ENCODE measurements at places on chromosomes 13 and 19. TPM values are rescaled to one million over a fixed set of nuclear protein-coding genes. Genes with fewer than 3 reads are reported as not detected.
A peak's percentile ranks its signal among the peaks of the same experiment; 100 is the strongest.

DNA sequence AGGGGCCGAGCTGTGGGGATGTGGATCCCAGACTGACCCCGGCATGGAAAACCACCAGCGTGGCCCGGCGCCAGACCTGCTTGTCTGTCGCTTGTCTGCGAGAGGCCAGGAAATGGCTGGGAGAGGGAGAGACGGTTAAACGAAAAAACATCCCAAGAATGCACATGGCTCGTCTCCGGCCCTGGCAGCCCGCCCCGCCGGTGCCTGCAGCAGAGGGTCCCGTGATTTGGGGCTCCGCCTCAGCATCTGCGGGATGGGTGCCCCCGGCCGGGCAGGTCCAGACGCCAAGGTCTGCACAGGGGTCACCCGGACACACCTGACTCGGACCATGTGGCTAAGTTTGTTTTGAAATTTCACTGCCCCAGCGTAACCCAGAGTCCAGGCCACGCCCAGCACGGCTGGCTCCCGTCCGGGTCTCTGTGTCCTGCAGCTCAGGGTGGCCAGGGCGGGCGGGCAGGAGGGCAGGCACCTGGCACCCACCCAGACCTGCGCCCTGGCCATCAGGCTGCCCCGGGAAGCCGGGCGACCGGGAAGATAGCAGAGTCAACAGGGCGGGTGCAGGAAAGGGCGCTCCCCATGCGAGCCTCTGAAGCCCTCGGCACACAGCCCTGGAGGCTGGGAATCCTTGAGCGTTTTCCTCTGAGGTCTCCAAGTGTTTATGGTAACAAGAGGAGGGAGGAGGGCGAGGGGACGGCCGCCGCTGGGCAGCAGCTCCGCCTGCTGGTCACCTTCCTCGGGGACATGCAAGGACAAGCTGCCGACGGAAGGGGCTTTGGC is 103.2 kb downstream of the GADD45B start:
- H3K27me3 ChIP-seq: peaks cover 1% of the 10 kb centered on the region
- no peak overlapping the region for H3K27ac ChIP-seq
- peaks cover 3% of the 10 kb centered on the region for H3K36me3 ChIP-seq

The KRTDAP gene
- polyA plus RNA-seq: not detected

- H3K27ac ChIP-seq: no peak overlapping the region
- no peaks in the 10 kb centered on the region for H3K4me1 ChIP-seq
- no peak for DNase-seq
- H3K27me3 ChIP-seq: no peaks in the 10 kb centered on the region
- no peak overlapping the region for H3K4me3 ChIP-seq
Observed at GRCh38 chr13:92727118-92727517, 499.5 kb upstream of the GPC6 start.

GRCh38 chr13:27012482-27013197 is 159.0 kb downstream of the USP12 start:
- no peaks in the 10 kb centered on the region for H3K4me1 ChIP-seq
- H3K27me3 ChIP-seq: no peaks in the 10 kb centered on the region
- no peak overlapping the region for H3K27ac ChIP-seq
- DNase-seq: no peak
- H3K4me3 ChIP-seq: no peak overlapping the region

The LGALS16 gene
- polyA plus RNA-seq: not detected

- peak within 1 kb of the TSS; percentile 86 for H3K27ac ChIP-seq
- H3K36me3 ChIP-seq: no peaks in the 10 kb centered on the region
- peaks cover 9% of the 10 kb centered on the region for H3K27me3 ChIP-seq
Observed at GRCh38 chr19:34364830-34365462, at the start of gene GPI. Gene GPI (plus strand): TSS chr19:34365196. CDS start chr19:34365267, 71 bp downstream.

DNA sequence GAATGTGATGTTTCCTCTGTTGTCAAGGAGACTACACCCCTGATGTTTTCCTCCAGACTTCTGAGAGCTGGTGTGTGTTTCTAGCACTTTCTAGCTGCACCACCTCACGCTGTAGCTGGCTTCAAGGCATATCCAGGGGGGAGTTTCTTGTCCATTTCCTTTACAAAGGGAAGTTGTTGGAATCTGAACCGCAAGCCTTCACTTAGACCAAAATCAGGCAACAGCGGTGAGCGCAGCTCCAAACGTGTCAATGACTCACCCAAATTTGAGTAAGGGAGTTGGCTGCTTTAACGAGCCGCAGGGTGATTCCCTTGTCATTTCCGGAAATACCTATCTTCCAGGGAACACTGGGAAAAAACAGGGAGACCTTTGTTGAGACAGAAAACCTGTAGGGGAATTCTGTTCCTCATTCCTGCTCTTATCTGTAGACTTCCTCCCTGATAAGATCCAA is 2.5 kb downstream of the LDLR start:
- peaks cover 69% of the 10 kb centered on the region for H3K4me1 ChIP-seq
- peak overlapping the region; percentile 94 for H3K27ac ChIP-seq
- no peaks in the 10 kb centered on the region for H3K27me3 ChIP-seq
- peak overlapping the region; percentile 94 for H3K4me3 ChIP-seq
- H3K36me3 ChIP-seq: no peaks in the 10 kb centered on the region

The MAST1 gene
- 0.28 TPM for polyA plus RNA-seq

- H3K36me3 ChIP-seq: no peaks in the 10 kb centered on the region
- H3K4me1 ChIP-seq: no peaks in the 10 kb centered on the region
- peaks cover 1% of the 10 kb centered on the region for H3K27me3 ChIP-seq
- H3K27ac ChIP-seq: no peak overlapping the region
- no peak overlapping the region for H3K4me3 ChIP-seq
Observed at GRCh38 chr13:111903143-111903542, 163.8 kb upstream of the SOX1 start.
